Eye (tissue), 1 donor: ENCODE measurements at places on chromosomes 2 and 18.
A peak's percentile ranks its signal among the peaks of the same experiment; 100 is the strongest.

- peak; percentile 42 for DNase-seq
Measured at GRCh38 chr2:209426432-209426831, 2.6 kb downstream of the MAP2 start.

GRCh38 chr18:11504962-11505361, 104.4 kb upstream of the SLC35G4 start:
- DNase-seq: no peak

- DNase-seq: no peak
Measured at GRCh38 chr18:11661430-11661829, 27.6 kb upstream of the GNAL start.

DNA sequence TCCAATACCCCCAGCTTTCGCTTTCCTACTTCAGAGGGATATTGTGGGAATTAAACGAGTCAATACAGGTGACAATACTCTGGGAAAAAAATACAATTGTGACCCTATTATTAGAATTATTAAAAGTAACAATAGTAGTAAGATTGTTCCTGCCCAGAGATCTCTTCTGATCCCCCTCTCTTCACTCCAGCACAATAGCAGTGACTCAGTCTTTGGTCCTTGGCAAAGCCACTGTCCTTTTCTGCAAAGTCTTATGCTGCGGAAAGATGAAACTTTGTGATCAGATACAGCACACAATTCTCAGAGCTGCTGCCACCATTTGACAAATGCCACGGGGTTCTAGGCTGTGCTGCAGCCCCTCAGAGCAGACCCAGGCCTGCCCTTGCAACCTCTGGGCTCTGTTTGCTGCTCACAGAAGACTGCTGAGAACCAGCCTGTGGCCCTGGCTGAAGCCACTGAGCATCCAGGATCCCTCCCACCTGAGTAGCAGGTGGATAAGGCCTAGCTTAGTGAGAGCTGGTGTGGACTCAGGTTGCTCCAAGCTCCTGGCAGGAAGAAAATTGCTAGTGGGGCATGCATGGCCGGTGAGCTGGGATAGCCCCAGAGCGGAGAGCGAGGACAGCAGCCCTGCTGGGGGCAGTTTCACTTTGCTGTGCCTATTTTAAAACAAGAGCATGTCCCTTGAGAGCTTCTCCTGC, 60.1 kb upstream of the ROCK2 start:
- DNase-seq: no peak

- DNase-seq: no peak
Measured at GRCh38 chr2:156476021-156476849, 40.1 kb downstream of the GPD2 start.

- no peak for DNase-seq
Measured at GRCh38 chr2:39338502-39338901, 94.7 kb upstream of the CDKL4 start.

- no peak for DNase-seq
Measured at GRCh38 chr2:128466376-128466775, 147.7 kb upstream of the HS6ST1 start.

- DNase-seq: no peak
Measured at GRCh38 chr18:76456018-76456750, 38.9 kb downstream of the ZNF516 start.

DNA sequence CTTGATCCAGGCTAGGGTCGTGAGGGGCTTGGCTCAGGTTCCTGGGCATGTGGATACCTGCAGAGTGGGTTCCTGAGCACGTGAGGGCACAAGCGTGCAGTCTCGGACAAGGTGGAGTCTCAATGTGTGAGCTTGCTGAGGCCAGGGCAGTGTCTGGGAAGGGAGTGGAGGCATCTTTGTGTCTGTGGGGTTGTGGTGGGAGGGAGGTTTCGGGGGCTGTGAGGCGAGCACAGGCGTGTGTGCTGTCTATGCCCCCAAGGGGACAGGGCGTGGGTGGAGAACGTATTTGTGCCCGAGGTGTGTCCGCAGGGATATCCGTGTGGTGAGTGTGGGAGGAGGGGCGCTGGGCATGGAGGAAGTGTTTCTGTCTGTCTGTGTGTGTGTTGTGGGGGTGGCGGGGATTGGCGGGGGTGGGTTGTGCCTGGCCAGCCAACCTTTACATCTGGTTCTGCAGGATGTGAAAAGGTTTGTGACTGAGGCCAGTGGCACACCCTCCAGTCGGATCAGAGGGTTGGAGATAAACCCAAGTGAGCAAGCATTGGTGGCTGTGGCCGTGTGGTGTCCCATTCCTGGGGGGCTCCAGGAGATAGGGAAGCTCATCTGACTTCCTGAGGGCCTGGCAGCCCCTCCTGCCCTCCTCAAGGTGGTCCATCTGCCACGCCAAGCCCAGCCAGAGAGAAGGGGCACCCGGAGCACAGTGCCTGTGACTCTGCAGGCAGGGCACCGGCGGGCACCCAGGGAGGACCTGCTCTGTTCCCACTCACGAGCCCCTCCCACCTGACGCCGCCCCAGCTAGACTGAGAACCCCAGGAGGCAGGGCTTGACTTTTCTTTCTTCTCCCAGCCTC, 57.1 kb downstream of the ZFP36L2 start:
- no peak for DNase-seq

DNA sequence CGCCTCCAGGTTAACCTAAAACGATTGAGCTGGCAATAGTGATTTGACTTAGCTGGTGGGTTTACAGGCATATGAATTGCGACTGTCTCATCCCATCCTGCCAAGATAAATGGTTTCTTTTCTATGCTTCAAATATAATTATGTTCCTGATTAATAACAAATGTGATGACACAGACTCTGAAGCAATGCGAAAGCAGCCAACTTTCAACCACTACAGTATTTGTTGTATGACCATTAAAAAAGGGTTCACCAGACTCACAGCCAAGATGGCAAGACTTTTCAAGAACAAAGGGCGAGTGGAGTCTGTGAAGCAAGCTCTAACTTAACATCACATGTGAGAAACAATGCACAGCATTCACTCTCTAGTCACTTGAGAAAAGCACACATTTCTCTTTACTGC, 186.6 kb downstream of the PID1 start:
- no peak for DNase-seq

- no peak for DNase-seq
Measured at GRCh38 chr2:214367171-214367570, 43.7 kb upstream of the VWC2L start.

DNA sequence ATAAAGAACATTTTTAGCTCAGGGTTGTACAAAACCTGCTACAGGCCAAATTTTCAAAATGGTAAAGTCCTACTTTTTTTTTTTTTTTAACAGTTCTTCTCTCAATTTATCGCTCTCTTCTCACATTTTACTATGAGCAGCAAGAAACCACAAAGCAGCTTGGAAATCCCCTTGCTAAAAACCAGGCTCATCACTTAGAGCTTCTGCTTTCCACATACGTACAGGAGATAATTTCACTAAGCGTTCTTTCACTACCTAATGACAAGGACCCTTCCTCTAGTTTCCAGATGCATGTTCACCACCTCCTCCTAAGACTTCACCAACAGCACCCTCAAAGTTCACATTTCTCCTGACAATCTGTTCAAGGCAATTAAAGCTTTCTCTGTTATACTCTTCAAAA, 294.9 kb upstream of the CYRIA start:
- no peak for DNase-seq

GRCh38 chr2:214401580-214401979, 9.3 kb upstream of the VWC2L start:
- no peak for DNase-seq

- DNase-seq: no peak
Measured at GRCh38 chr2:2853346-2853745, 522.3 kb upstream of the MYT1L start.

- no peak for DNase-seq
Measured at GRCh38 chr18:11105463-11105862, 43.9 kb downstream of the PIEZO2 start.

DNA sequence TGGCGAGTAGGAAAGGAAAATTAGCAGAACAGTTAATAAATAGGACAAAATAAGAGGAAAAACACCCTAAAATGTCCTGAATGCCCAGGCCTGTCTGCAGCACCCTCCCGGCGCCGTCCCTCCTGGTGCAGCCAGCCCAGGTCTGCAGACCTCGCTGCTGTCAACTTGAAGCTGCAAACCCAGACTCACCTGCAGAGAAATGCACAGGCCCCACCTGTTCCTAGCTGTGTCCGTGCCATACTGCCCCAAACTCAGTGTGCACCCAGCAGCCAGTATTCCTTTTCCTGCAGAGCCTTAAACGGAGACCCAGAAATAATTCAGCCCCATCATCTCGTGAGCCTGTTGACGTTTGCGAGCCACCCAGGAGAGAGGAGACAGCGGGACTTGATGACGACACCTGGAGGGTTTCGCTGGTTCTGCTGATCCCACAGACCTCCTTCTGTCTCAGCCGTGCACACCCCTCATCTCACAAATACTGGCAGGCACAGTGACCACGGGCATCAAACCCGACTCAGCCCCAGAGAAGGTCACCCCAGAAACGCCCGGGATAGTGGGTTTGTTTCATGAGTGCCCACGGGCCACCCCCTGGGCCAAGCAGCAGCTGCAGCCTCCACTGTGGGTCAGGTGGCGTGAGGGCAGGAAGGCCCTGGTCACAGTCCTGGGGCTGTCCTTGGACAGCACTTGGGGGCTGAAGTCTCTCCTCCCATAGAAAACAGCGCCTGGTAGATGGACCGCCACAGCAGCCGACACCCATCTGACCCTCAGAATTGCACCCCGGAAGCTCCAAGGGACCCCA, 239.5 kb upstream of the SALL3 start:
- no peak for DNase-seq

DNA sequence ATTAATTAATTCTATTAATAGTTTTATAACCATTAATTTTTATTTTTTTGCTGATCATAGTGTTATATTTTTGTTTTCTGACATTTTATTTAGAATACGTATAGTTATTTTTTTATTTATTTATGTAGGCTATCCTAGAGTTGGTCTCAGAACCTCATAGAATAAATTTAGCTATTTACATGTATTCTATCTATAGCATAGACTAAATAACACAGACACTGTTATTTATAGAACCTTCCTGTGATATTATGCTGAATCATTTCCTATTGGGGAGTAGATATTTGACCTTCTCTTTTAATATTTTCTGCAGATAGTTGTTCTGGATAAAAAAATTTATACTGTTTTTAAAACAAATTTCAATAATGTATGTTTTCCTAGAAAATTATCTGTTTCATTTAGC, 20.2 kb downstream of the ARHGEF33 start:
- no peak for DNase-seq

DNA sequence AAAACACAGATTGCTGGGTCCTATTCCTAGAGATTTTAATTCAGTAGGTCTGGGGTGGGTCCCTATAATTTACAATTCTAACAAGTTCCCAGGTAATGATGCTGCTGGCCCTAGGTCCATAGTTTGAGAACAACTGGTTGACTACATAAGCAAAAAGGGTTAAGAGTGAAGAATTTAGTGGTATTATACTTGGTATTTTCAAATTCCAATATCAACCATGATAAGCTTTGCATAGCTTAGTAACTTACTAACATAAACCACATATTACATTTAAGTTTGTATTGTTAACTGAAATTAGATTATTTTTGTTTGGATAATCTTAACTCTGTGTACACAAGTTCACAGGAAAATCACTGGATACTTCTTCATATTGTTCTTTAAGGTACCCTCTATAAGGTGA, 862.9 kb upstream of the ACVR2A start:
- DNase-seq: no peak

GRCh38 chr2:217325251-217325650, 465.4 kb upstream of the TNP1 start:
- DNase-seq: no peak

DNA sequence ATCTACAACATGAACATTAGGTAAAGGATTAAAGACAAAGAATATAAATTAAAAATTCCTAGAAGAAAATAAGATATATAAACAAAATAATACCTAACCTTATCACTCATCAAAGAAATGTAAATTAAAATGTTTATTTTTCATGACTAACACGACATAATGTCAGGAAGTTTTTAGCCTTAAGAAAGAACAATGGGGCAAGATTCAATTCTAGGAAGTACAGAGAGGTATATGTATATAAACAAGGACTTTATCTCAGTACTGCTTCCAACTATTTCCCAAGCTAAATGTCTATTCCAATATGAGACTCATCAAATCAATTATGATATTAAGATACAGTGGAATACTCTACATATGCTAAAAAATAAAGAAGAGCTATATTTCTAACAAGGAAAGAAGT, 44.1 kb downstream of the TTC21B start:
- no peak for DNase-seq

GRCh38 chr18:70047931-70048603, 100.4 kb upstream of the CD226 start:
- no peak for DNase-seq

- DNase-seq: no peak
Measured at GRCh38 chr2:97714084-97714949, 941 bp downstream of the ZAP70 start.

- DNase-seq: peak; percentile 26
Measured at GRCh38 chr2:119240311-119241204, 16.9 kb downstream of the STEAP3 start.

GRCh38 chr18:80115035-80115434, 6.0 kb downstream of the ADNP2 start:
- no peak for DNase-seq

DNA sequence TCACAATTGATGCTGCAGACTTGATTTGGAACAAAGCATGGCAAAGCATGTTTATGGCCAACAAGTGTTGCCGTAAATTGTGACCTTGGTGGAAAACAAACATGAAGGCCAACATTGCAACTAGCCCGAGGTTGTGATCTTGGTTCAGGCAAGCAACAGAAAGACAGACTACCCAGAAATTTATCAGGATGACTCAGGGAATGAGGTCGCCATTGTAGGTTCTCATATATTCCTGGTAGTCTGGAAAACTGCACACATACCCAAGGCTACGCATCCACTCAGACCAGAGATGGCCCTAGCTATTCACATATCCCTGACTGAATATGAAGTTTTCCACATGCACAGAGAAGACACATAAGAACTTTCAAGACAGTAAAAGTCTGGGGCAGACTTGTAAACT, 30.1 kb downstream of the CYP1B1 start:
- no peak for DNase-seq

- no peak for DNase-seq
Measured at GRCh38 chr2:216621292-216621691, 11.9 kb upstream of the IGFBP2 start.

DNA sequence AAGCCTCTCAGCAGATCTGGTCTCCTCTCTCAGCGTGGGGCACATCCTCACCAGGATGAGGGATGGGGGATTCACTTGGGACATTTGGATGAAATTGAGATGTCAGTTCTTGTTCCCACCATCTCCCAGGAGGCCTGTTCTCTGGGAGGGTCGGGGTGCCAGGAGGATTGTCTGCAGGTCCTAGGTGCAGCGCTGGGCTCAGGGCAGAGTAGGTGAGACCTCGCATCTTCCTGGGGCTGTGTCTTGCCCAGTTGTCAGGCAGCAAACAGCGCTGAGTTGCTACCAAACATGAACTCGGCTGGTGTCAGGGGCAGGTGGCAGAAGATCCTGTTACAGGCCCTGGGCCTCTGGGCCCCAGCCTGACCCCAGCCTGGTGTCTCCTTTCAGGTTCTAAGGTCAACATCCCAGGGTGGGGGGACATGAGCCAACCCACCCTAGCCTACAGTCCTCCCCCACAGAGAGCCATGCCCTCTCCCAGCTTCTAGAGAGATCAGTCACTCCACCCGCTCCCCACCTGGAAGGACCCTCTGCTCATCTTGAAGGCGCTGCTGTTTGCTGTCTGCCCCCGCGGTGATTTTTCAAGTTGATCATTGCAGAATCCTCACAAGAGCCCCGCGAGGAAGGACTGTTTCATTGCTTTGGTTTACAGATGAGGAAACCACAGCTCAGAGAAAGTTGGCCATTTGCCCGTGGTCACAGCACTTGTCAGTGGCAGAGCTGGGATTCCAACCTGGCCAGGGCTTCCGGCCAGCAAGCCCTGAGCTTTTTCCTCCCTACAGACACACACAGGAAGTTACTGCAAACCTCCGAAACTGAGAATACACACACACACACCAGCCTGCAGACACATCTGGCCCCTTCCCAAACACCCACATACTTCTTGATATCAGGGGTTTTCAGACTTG, 83.9 kb downstream of the STPG4 start:
- no peak for DNase-seq
